Activated naive CD8-positive, alpha-beta T cell treated with anti-CD3 and anti-CD28 coated beads, Interleukin-2, amount 10 ng/mL, durations not matched to agents 7 days and 5 days (primary cell): ENCODE measurements at places on chromosomes 11 and 22. TPM values are rescaled to one million over a fixed set of nuclear protein-coding genes. Genes with fewer than 3 reads are reported as not detected.

GRCh38 chr11:267491-267994 is 10.7 kb upstream of the NLRP6 start:
- peaks cover 5% of the 10 kb centered on the region for H3K36me3 ChIP-seq
- no peaks in the 10 kb centered on the region for H3K27me3 ChIP-seq
- peak overlapping the region; percentile 96 for H3K27ac ChIP-seq
- H3K4me3 ChIP-seq: peak overlapping the region; percentile 91

GRCh38 chr11:58471892-58472291 is 29.9 kb upstream of the OR5B12 start:
- peaks cover 1% of the 10 kb centered on the region for H3K36me3 ChIP-seq
- H3K27ac ChIP-seq: no peak overlapping the region
- H3K27me3 ChIP-seq: peaks cover 2% of the 10 kb centered on the region
- no peak for DNase-seq
- no peak overlapping the region for H3K4me3 ChIP-seq
- no peaks in the 10 kb centered on the region for H3K4me1 ChIP-seq

Gene OR2AG1
- not detected for total RNA-seq

Gene GAS2L1
- 9.3 TPM for total RNA-seq

Gene KRTAP5-7
- total RNA-seq: not detected

Gene OR5M10
- not detected for total RNA-seq

DNA sequence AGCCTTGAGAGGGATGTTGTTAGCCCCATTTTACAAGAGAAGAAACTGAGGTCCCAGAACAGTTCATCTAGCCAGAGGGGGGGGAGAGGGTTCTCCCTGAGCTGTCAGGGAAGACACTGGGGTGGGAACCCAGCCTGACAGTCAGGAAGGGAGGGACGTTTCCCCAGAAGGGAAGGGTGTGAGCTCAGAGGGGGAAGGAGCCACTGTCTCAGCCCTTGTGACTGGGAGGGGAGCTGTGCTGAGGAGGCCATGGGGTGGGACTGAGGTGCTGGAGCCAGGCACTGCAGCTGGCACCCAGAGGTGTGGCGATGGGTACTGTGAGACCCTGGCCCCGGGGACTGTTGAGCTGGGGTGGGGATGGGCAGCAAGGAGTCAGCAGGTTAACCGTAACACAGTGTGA is 35.7 kb downstream of the DAGLA start:
- H3K4me1 ChIP-seq: no peaks in the 10 kb centered on the region
- no peak overlapping the region for H3K4me3 ChIP-seq
- DNase-seq: no peak
- H3K27ac ChIP-seq: no peak overlapping the region
- H3K36me3 ChIP-seq: no peaks in the 10 kb centered on the region
- H3K27me3 ChIP-seq: peaks cover 15% of the 10 kb centered on the region

DNA sequence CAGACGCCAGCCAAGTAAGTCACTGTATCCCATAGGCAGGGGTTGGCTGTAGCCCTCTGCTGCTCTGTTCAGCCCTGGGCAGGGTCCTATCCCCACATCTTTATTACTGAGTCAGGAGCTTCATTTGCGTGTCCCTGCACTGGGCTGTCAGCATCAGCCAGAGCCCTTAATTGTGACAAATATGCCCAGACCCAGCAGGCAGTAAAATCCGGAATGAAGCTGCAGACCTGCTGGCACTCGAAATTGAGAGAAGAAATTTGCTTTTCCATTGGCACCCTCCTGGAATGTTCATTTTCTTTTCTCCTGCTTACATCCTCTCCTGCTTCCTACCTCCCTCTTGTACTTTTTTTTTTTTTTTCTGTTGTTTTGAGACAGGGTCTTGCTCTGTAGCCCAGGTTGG is 43.8 kb downstream of the CEP164 start:
- no peak overlapping the region for H3K4me3 ChIP-seq
- DNase-seq: no peak
- no peaks in the 10 kb centered on the region for H3K4me1 ChIP-seq
- H3K27ac ChIP-seq: no peak overlapping the region
- H3K36me3 ChIP-seq: peaks cover 14% of the 10 kb centered on the region

- no peak overlapping the region for H3K27ac ChIP-seq
- H3K27me3 ChIP-seq: no peaks in the 10 kb centered on the region
- H3K36me3 ChIP-seq: peaks cover 44% of the 10 kb centered on the region
- DNase-seq: no peak
- no peak overlapping the region for H3K4me3 ChIP-seq
- peaks cover 23% of the 10 kb centered on the region for H3K4me1 ChIP-seq
Observed at GRCh38 chr22:36871669-36872081, 10.9 kb downstream of the NCF4 start.

Gene SYT7
- not detected for total RNA-seq

Gene PDGFB
- total RNA-seq: 7.9 TPM

GRCh38 chr11:110808248-110808647 is 96.0 kb upstream of the ARHGAP20 start:
- H3K27ac ChIP-seq: no peak overlapping the region
- H3K4me3 ChIP-seq: no peak overlapping the region
- H3K27me3 ChIP-seq: peaks cover 5% of the 10 kb centered on the region
- no peaks in the 10 kb centered on the region for H3K4me1 ChIP-seq
- DNase-seq: no peak

DNA sequence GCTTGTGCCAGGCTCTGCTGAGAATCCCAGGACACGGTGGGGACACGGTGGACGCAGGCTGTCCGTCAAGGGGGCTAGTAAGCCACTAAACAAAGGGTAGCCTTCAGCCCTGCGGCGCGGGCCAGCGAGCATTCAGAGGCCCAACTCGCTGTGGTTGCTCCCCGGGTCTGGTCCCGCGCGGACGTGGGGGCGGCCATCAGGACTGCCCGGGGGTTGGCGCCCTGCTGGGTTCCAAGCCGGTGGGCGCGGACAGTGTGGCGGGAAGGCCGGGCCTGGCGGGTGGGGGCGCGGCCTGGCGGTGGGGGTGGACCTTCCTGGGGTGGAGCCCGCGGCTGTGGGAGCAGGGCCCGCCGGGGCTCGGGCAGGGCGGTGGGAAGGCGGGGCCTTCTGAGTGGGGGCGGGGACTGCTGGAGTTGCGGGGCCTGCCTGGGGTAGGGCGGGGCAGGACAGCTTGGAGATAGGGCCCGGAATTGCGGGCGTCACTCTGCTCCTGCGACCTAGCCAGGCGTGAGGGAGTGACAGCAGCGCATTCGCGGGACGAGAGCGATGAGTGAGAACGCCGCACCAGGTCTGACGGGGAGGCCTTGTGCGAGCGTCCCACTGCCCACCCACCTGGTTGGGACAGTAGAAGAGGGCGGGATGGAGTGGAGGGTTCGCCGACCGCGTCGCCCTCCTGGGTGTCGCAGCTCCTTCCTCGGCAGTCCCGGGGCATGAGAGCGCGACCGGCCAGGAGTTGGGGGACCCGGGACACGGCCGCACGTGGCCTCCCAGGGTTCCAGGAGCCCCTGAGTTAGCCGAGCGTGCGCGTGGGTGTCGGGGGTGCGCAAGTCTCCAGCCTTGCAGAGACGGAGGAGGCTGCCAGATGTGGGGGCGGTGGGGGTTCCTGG is at the start of gene SERHL2:
Gene SERHL2, plus strand, starts transcription at position 482 of the 887 bp plus-strand sequence. Its CDS starts 65 bp downstream, at position 547.
- H3K27me3 ChIP-seq: no peaks in the 10 kb centered on the region
- H3K36me3 ChIP-seq: no peaks in the 10 kb centered on the region
- peak; percentile 92 for DNase-seq
- H3K4me1 ChIP-seq: peaks cover 17% of the 10 kb centered on the region
- H3K4me3 ChIP-seq: peak within 1 kb of the TSS; percentile 82

- H3K4me1 ChIP-seq: peaks cover 31% of the 10 kb centered on the region
- H3K27me3 ChIP-seq: no peaks in the 10 kb centered on the region
- H3K36me3 ChIP-seq: peaks cover 15% of the 10 kb centered on the region
- no peak overlapping the region for H3K27ac ChIP-seq
- no peak overlapping the region for H3K4me3 ChIP-seq
Observed at GRCh38 chr11:35064114-35064800, 74.7 kb upstream of the CD44 start.

- peaks cover 44% of the 10 kb centered on the region for H3K4me1 ChIP-seq
- H3K4me3 ChIP-seq: peak overlapping the region; percentile 86
- H3K27me3 ChIP-seq: no peaks in the 10 kb centered on the region
- DNase-seq: peak; percentile 78
- H3K36me3 ChIP-seq: peaks cover 5% of the 10 kb centered on the region
Observed at GRCh38 chr22:17773606-17774205, 563 bp downstream of the BID start.

- no peaks in the 10 kb centered on the region for H3K36me3 ChIP-seq
- no peaks in the 10 kb centered on the region for H3K4me1 ChIP-seq
- DNase-seq: no peak
- H3K27me3 ChIP-seq: peaks cover 2% of the 10 kb centered on the region
Observed at GRCh38 chr11:13826505-13827278, 135.8 kb upstream of the SPON1 start.

DNA sequence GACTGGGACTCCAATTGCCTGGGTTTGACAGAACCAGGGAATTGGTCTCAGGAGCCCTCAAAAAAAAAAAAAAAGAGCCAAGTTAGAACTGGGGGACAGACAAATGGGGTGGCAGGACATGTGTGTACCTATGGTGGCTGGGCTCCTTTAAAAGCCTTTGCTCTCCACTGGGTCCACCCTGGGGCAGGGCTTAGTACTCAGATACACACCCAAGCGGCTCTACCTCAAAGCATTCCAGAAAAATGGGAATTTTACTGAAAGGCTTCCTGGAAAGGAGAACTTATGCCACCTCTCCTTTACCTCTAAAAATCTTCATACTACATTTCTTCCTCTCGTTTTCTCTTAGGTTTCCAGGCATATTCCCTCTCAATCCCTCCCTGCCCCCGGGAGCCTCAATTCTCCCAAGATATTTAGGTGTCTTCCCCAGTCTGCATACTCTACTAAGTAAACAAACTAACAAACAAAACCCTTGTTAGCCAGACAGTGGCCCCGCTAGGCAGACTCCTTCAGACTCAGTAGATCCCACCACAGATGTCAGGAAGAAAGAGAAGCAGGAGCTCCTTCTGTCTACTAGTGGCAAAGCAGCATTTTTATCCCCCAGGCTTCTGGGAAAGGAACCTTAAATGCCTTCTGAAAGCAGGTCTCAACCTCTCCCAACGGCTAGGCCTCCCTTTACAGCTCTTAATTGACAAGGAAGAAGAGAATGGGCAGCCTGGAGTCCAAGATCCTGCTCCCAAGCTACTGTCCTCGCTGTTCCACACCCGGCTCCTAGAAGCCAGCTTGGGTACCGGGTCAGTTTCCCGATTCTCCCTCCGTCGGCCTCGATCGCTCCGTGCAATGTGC is 653 bp downstream of the PCSK7 start:
- peak overlapping the region; percentile 96 for H3K4me3 ChIP-seq
- peaks cover 22% of the 10 kb centered on the region for H3K36me3 ChIP-seq
- peaks cover 42% of the 10 kb centered on the region for H3K4me1 ChIP-seq
- H3K27ac ChIP-seq: peak overlapping the region; percentile 96

Gene BLID
- total RNA-seq: not detected

Gene SERPINH1
- 15.7 TPM for total RNA-seq

Gene SPON1
- total RNA-seq: 3.8 TPM

GRCh38 chr22:32706149-32706548 is 95.4 kb upstream of the TIMP3 start:
- H3K27ac ChIP-seq: no peak overlapping the region
- H3K36me3 ChIP-seq: peaks cover 2% of the 10 kb centered on the region
- peaks cover 11% of the 10 kb centered on the region for H3K27me3 ChIP-seq
- no peak for DNase-seq
- no peak overlapping the region for H3K4me3 ChIP-seq

GRCh38 chr11:75103380-75104026 is 6.8 kb upstream of the OR2AT4 start:
- peaks cover 28% of the 10 kb centered on the region for H3K27me3 ChIP-seq
- no peaks in the 10 kb centered on the region for H3K36me3 ChIP-seq
- H3K4me1 ChIP-seq: peaks cover 4% of the 10 kb centered on the region
- H3K4me3 ChIP-seq: no peak overlapping the region
- no peak for DNase-seq

DNA sequence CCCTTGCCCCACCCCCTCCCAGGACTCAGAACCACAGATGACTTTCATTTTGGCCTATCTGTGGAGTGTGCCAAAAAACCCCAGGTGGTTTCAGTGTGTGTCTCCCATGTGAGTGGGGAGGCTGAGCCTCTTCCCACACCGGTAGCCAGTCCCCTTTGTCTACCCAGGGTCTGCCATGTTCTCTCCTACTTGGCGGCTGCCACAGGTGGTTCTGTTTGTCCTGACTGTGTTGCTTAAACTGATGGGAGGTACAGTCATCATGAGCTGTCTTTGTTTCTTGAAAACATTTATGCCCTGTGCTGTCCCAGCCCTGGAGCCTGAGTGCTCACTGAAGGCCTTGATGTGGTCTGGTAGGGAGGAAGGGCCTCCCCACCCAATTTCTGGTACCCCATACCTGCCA is 39.7 kb upstream of the SUSD2 start:
- peaks cover 46% of the 10 kb centered on the region for H3K4me1 ChIP-seq
- no peaks in the 10 kb centered on the region for H3K27me3 ChIP-seq
- no peak for DNase-seq
- H3K4me3 ChIP-seq: peak overlapping the region; percentile 47
- peaks cover 32% of the 10 kb centered on the region for H3K36me3 ChIP-seq

GRCh38 chr11:114059278-114059983 is at the start of gene ZBTB16:
TSS of gene ZBTB16 (plus strand) at chr11:114059711. CDS start at chr11:114063301, 3,590 bp downstream.
- H3K27ac ChIP-seq: peak within 1 kb of the TSS; percentile 82
- peak within 1 kb of the TSS; percentile 92 for H3K4me3 ChIP-seq
- peak; percentile 69 for DNase-seq
- peaks cover 61% of the 10 kb centered on the region for H3K27me3 ChIP-seq

GRCh38 chr22:31572939-31573338 is 76.6 kb downstream of the SFI1 start:
- H3K4me1 ChIP-seq: peaks cover 5% of the 10 kb centered on the region
- H3K4me3 ChIP-seq: no peak overlapping the region
- H3K36me3 ChIP-seq: peaks cover 28% of the 10 kb centered on the region

GRCh38 chr11:118152020-118152551 is 537 bp downstream of the SCN4B start:
- DNase-seq: no peak
- H3K27me3 ChIP-seq: peaks cover 84% of the 10 kb centered on the region
- no peak overlapping the region for H3K27ac ChIP-seq
- H3K4me1 ChIP-seq: peaks cover 13% of the 10 kb centered on the region
- H3K4me3 ChIP-seq: peak overlapping the region; percentile 45

GRCh38 chr11:35277827-35278226 is 138.9 kb downstream of the CD44 start:
- no peak overlapping the region for H3K4me3 ChIP-seq
- H3K27me3 ChIP-seq: no peaks in the 10 kb centered on the region
- no peak for DNase-seq
- H3K4me1 ChIP-seq: peaks cover 42% of the 10 kb centered on the region
- H3K36me3 ChIP-seq: peaks cover 13% of the 10 kb centered on the region

- DNase-seq: no peak
- peaks cover 6% of the 10 kb centered on the region for H3K4me1 ChIP-seq
- H3K36me3 ChIP-seq: peaks cover 8% of the 10 kb centered on the region
- H3K27ac ChIP-seq: no peak overlapping the region
Observed at GRCh38 chr11:72305891-72306585, 62.1 kb upstream of the PHOX2A start.

GRCh38 chr11:94134651-94135512 is 6.2 kb downstream of the PANX1 start:
- H3K27me3 ChIP-seq: no peaks in the 10 kb centered on the region
- H3K4me3 ChIP-seq: no peak overlapping the region
- peaks cover 26% of the 10 kb centered on the region for H3K4me1 ChIP-seq

DNA sequence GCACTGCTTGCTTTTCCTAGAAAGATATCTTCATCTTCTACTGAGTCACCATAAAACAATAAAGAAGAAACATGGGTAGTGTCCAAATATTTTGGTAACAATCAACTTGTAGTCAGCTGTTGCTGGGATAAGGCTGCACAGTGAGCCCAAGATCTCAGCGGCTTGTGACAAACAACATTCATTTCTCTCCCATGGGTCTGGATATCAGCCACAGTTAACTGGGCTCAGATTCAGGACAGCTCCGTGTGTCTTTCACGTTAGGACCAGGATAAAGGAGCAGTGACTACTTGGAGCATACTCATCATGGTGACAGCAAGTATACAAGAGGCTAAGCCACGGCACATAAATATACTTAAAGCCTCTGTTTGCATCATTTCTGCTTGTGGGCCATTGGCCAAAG is 27.9 kb upstream of the GRK3 start:
- DNase-seq: no peak
- H3K27me3 ChIP-seq: no peaks in the 10 kb centered on the region
- H3K4me3 ChIP-seq: no peak overlapping the region
- H3K4me1 ChIP-seq: peaks cover 1% of the 10 kb centered on the region
